ENCODE measurements at places on chromosomes 4 and X. TPM values are rescaled to one million over a fixed set of nuclear protein-coding genes. Genes with fewer than 3 reads are reported as not detected.

- H3K4me3 ChIP-seq = no peak overlapping the region
- no peaks in the 10 kb centered on the region for H3K36me3 ChIP-seq
- DNase-seq = no peak
- H3K27me3 ChIP-seq = no peaks in the 10 kb centered on the region
- H3K4me1 ChIP-seq = no peaks in the 10 kb centered on the region
- H3K27ac ChIP-seq = no peak overlapping the region
Measured at GRCh38 chrX:51456246-51456645, 40.1 kb downstream of the NUDT11 start.

Gene EDNRA
- total RNA-seq = not detected

DNA sequence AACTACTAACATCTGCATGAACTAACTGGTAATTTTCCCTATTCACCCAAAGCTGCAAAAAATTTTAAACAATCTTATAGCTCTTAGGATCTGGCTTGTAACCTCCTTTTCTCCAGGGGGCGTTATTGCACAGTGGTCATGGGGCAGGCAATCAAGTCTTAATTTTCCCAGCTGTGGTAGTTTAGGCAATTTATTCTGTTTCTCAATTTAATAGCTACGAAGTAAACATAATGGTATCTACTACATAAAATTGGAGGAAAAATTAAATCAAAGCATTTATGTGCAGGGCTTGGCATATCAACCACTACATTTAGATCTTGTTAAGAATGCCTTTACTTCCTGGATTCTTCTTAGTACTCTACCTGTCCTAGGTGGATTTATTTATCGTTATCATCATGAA, 137.4 kb upstream of the GUCY1A1 start:
- H3K27ac ChIP-seq = no peak overlapping the region
- no peak for DNase-seq
- H3K27me3 ChIP-seq = peaks cover 2% of the 10 kb centered on the region
- no peaks in the 10 kb centered on the region for H3K36me3 ChIP-seq

GRCh38 chr4:76896614-76897535, 1.1 kb downstream of the SOWAHB start:
- H3K4me3 ChIP-seq = peak overlapping the region; percentile 9
- peaks cover 54% of the 10 kb centered on the region for H3K27me3 ChIP-seq
- no peaks in the 10 kb centered on the region for H3K36me3 ChIP-seq

DNA sequence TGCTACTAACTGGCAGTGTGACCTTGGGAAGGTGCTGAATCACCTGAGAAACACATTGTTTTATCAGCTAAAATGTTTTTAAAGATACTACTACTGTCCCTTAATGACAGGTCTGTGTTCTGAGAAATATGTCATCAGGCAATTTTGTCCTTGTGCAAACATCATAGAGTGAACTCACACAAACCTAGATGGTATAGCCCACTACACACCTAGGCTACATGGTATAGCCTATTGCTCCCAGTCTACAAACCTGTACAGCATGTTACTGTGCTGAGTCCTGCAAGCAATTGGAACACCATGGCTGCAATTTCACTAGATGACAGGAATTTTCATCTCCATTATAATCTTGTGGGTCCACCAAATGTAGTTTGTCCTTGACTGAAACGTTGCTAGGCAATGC, 101.3 kb upstream of the GUCY1A1 start:
- no peak overlapping the region for H3K27ac ChIP-seq
- no peaks in the 10 kb centered on the region for H3K4me1 ChIP-seq
- no peak for DNase-seq
- H3K27me3 ChIP-seq = peaks cover 10% of the 10 kb centered on the region
- H3K36me3 ChIP-seq = no peaks in the 10 kb centered on the region

GRCh38 chr4:173057901-173058300, 110.7 kb upstream of the GALNT7 start:
- H3K27me3 ChIP-seq = peaks cover 2% of the 10 kb centered on the region
- no peak overlapping the region for H3K4me3 ChIP-seq
- H3K27ac ChIP-seq = no peak overlapping the region
- H3K4me1 ChIP-seq = no peaks in the 10 kb centered on the region
- H3K36me3 ChIP-seq = no peaks in the 10 kb centered on the region

Gene EVC
- 1.9 TPM for total RNA-seq

Gene CAPN6
- total RNA-seq = not detected

Gene RIPPLY1
- not detected for total RNA-seq

GRCh38 chr4:183082053-183082452, 17.0 kb upstream of the WWC2 start:
- no peaks in the 10 kb centered on the region for H3K27me3 ChIP-seq
- no peaks in the 10 kb centered on the region for H3K4me1 ChIP-seq
- no peak for DNase-seq
- H3K4me3 ChIP-seq = no peak overlapping the region

Gene AMTN
- total RNA-seq = not detected

Gene SPANXA2
- total RNA-seq = not detected

GRCh38 chr4:71074452-71075299, 81.2 kb downstream of the DCK start:
- no peak overlapping the region for H3K4me3 ChIP-seq
- H3K36me3 ChIP-seq = no peaks in the 10 kb centered on the region
- H3K27ac ChIP-seq = no peak overlapping the region
- H3K4me1 ChIP-seq = no peaks in the 10 kb centered on the region
- H3K27me3 ChIP-seq = peaks cover 13% of the 10 kb centered on the region

DNA sequence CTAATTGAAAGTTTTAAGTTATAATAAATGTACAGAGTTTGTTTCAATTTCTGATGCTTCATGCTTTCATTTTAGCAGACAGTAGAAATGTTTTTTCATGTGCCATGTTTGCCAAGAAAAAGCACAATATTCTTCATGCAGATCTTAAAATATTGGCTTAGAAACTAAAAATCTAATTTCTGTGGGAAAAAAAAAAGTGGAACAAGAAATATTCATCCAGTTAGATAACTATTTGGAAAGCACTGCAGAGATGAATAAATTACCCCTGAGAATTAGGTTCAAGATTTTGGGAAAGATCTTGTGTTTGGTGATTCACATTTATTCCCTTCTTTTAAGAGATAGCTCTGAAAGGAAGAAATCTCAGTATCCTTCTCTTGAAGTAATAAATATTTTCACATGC, 912.5 kb downstream of the C4orf33 start:
- no peaks in the 10 kb centered on the region for H3K4me1 ChIP-seq
- DNase-seq = no peak
- H3K27me3 ChIP-seq = no peaks in the 10 kb centered on the region
- H3K4me3 ChIP-seq = no peak overlapping the region
- no peak overlapping the region for H3K27ac ChIP-seq
- no peaks in the 10 kb centered on the region for H3K36me3 ChIP-seq

DNA sequence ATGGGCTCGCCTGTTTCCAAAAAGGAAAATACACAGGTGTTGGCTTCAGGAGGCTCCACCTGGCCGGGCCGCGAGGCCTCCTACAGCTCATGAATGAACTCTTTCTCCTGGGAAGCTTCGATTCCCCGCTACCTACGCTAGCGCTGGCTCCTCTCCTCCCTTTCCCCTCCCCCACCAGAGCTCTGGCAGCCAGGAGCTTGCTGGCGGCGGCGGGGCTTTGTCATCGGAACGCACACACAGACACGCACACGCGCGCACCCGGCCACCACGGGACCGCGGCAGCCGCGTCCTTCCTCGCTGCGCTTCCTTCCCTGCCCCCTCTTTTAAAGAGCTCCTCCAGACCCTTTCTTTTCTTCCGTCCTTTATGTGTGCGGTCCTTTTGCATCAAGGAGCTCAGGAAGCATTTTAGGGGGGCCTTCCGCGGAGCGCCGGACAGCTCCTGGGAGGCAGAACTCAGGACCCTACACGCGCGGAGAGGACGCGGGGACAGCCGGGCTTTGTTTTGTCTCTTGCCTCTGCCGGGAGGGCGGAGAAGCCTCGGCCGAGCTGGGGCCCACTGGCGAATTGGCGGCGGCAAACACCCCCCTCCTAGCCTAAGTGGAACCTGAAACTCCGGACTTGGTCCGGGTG, 70.2 kb upstream of the BCOR start:
- no peak for DNase-seq
- H3K4me3 ChIP-seq = peak overlapping the region; percentile 69
- H3K4me1 ChIP-seq = peaks cover 53% of the 10 kb centered on the region
- H3K36me3 ChIP-seq = no peaks in the 10 kb centered on the region
- H3K27ac ChIP-seq = peak overlapping the region; percentile 83

Gene KDR
- total RNA-seq = not detected

GRCh38 chr4:75892508-75892907, 9.7 kb downstream of the PPEF2 start:
- no peaks in the 10 kb centered on the region for H3K4me1 ChIP-seq
- H3K4me3 ChIP-seq = no peak overlapping the region
- H3K36me3 ChIP-seq = no peaks in the 10 kb centered on the region
- no peak overlapping the region for H3K27ac ChIP-seq
- no peak for DNase-seq
- peaks cover 3% of the 10 kb centered on the region for H3K27me3 ChIP-seq

All from activated CD8-positive, alpha-beta T cell treated with anti-CD3 and anti-CD28 coated beads, Interleukin-2, amount 10 ng/mL, durations not matched to agents 7 days and 5 days (primary cell).